Stimulated activated CD8-positive, alpha-beta memory T cell treated with anti-CD3 and anti-CD28 coated beads, Interleukin-15, amount 100 ng/mL, for 24 hours (primary cell): ENCODE measurements at places on chromosomes 4 and X.

- no peak for DNase-seq
These were observed 192.8 kb upstream of the PSAPL1 start for GRCh38 chr4:7627251-7628250.

DNA sequence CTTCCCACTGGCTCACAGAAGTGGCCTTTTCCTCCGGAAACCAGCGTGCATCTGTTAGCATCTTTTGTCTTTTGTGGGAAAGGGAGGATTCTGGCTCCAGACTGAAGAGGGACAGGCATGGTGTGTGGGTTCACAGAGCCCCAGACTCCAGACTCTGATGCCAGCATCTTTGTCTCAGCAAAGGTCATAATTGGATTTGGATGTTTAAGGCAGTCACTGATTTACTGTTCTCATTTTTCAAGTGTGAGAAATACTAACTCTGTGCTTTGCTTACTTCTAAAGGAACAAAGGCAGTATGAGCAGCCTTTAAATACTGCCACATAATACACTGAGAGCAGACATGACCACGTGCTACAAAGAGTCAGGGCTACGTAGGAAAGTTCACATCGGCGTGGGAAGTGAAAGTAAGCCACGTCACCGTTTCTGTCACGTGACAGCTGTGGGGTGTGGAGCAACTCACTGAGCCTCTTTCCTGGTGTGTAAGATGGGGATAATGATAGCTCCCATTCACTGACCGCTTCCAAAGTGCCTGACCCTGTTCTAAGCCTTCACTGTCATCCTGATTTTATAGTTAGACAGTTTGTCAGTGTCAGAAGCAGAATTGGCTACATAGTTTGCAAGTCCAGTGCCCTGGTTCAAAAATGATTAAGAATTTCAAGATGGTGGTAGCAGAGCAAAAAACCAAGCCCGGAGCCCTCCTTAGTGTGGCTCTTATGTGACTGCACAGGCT lies 24.8 kb upstream of the TMSB4X start:
- DNase-seq = peak; percentile 48

GRCh38 chr4:54764476-54764875 lies 106.7 kb downstream of the KIT start:
- DNase-seq = no peak

DNA sequence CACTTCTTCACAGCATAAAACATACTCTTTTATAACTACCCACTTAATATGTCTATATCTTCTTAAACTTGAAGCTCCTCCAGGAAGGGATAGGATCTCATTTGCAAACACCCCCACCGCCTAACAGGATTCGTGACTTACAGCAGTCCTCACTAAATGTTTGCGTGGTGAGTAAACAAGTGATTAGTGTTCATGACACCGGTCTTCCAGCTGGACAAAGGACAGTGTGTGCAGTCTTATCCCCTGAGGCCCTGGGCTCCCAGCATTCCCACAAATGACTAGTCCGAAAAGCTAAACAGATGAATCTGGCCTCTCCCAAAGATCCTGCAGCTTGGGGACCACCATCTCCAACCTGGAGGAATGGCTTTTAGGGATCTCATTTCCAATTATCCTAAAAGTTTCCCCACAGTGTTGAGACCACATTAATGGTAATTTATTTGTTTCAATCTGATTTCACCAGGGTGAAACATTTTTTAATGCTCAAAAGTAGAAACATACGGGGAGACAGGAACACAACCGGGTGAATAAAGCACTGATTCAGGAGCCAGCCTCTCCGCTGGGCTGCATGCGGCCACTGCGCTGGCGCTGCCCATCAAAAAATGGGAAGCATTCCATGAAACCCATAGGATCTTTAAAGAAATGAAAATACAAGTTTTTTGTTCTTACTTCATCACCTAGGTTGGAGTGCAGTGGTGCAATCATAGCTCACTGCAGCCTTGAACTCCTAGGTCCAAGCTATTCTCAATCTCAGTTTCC lies 69.2 kb downstream of the HADH start:
- DNase-seq = no peak

DNA sequence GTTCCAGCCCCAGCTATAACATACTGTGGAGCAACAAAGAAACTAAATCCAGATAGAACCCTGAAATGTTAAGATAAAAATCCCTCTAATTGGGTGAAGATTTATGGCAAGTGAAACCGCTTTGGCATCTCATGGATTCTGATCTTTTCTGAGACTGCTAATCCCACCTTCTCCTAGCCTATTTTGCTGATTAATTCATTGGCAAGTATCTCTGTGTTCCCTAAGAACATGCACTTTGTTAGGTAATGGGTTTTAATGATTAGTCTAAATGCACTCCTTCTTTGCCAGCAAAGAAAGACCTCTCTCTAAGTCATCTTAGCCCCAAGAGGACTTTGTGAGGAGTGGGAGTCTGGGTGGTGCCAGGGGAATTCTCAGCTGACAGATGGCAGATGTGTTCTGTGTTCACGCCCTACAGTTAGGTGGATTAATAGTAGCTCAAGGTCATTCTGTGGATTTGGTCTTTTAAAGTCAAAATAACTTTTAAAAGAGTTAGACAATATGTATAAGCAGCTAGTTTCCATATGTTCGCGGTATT lies 171.3 kb downstream of the UNC5C start:
- DNase-seq = no peak

- DNase-seq = no peak
These were observed 128.0 kb downstream of the AFAP1 start for GRCh38 chr4:7811536-7812191.

DNA sequence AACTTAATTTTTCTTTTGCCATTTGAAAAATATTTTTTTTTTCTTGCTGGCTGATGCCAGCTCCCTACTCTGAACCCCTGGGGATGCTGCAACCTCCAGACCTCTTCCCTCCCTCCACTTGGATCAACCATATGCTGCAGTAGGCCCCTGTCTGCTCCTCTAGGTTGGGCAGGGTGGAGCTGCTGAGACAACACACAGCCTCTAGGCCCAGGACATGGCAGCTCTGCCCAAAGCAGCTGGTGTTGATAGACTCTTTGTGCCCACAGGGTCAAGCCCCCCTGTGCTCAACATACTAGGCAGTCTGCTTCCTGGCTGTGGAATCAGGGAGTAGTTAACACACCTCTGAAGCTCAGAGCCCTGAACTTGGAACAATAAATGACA lies 19.9 kb upstream of the CLNK start:
- no peak for DNase-seq

DNA sequence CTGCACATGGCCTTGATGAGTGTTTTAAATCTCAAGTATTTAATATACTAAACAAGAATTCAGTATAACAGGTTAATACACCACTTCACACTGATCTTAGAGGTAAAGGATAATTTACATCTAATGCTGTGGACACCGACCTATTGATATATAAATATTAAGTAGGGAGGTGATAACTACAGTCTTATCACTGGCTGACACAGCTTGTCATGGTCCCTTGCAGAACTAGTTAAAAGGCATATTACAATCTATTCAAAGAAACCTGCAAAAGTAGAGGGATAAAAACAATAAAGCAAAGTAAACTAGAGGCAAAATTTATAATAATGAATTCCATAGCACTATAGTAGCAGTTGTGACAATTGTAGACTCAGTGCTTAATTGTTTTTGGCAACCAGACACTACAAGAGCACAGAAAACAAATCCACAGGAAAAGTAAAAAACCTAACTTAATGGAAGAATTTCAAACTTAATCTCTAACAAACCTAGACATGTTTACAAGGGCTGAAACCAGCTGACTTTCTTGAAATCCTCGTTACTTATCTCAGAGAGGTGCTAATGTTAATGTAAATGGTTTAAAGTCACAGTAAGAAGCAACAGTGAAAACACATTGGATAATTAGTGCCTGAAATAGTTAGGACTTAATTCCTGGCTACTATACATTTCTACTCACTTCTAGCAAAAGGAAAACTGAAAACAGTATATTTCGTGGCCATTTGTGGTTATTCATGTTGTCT lies 25.0 kb downstream of the MFAP3L start:
- DNase-seq = no peak
